ENCODE measurements at places on chromosomes 13 and 19.

DNA sequence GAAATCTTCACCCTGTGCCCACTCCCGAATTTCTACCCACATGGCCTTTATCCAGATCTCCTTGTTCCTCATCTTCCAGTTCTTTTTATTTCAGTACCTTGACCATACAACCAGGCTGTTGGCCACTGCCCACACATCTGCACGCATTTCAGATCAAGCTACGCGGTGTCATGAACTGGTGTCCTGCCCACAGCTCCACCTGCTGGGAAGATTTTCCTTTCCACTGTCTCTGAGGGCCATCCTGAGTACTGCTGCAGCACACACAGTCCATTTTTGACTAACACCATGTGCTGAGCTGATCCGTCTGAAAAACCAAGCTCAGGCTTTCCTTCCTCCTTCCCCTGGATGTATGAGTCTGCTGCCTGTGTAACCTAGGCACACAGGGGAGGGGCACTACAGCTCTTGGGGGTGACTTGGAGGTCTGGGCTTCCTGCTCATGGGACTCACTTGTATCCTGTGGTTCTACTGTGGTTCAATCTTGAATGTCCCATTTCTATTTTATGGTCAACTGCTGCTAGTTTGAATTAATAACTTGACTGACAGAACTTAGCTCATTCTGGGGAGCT lies 71.9 kb downstream of the WASF3 start:
- DNase-seq: no peak

- no peak for DNase-seq
Measured at GRCh38 chr13:93499991-93500390, 273.4 kb downstream of the GPC6 start.

- no peak for DNase-seq
Measured at GRCh38 chr19:6252066-6252465, 27.7 kb downstream of the MLLT1 start.

- DNase-seq: peak; percentile 17
Measured at GRCh38 chr19:46542428-46543230, 47.0 kb upstream of the PNMA8B start.

DNA sequence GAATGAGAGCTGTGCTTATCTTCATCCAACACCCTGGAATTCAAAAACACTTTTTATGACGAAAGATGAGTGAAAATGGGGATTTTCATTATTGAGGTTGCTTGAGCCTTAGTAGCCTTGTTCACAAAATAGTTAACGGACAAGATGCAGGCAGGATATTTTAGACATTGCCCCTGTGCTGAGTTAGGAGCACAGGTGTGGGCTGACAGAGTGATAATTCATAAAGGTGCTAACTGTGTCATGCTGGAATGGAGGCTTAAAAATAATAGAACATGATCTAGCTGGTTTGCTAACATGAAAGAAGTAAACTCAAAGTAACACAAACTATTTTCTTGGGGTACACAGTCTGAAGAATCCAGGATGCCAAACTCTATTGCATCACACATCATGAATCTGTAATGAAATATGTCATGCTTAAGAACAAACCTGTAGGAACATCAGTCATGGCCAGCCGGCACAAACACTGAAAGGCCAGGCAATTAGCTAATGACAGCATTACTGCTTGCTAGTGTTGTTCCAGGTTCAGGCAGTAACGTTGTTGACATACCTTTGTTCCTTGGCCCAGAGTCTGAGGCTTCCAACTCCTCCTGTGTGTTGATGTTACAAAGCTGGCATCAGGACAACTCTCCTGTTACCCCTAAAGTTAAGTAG lies 55.3 kb downstream of the FRY start:
- DNase-seq: no peak

- DNase-seq: no peak
Measured at GRCh38 chr13:111166882-111167675, 52.0 kb downstream of the ARHGEF7 start.

- DNase-seq: no peak
Measured at GRCh38 chr19:28555317-28555716, 657.6 kb downstream of the UQCRFS1 start.

- no peak for DNase-seq
Measured at GRCh38 chr19:23343434-23344010, 51.7 kb downstream of the ZNF91 start.

GRCh38 chr13:85500696-85501256 lies 298.4 kb downstream of the SLITRK6 start:
- no peak for DNase-seq
